Activated naive CD4-positive, alpha-beta T cell treated with anti-CD3 and anti-CD28 coated beads, Interleukin-2, amount 50 U/mL, for 16 hours (primary cell): ENCODE measurements at places on chromosomes 1 and 21.
A peak's percentile ranks its signal among the peaks of the same experiment; 100 is the strongest.

- DNase-seq: no peak
Observed at GRCh38 chr1:180281490-180281889, 51.4 kb downstream of the LHX4 start.

- DNase-seq: no peak
Observed at GRCh38 chr1:204630132-204630905, 55.2 kb downstream of the LRRN2 start.

DNA sequence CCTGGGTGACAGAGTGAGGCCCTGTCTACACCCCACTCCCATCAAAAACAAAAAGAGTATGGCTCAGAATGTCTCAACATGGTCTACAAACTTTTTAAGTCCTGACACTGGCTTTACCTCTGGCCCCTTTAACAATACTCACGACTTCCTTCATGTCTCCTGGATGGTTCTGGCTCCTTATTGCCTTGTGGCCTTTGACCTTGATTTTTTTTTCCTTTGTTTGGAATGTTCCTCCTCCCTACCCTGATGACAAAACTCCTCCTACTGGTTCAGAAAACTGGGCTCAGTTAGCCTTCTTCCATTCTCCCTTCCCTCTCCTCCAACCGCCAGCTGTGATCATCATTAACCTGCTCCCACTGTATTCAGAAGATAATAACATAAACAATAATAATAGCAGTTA lies 4.6 kb upstream of the SOAT1 start:
- DNase-seq: no peak

DNA sequence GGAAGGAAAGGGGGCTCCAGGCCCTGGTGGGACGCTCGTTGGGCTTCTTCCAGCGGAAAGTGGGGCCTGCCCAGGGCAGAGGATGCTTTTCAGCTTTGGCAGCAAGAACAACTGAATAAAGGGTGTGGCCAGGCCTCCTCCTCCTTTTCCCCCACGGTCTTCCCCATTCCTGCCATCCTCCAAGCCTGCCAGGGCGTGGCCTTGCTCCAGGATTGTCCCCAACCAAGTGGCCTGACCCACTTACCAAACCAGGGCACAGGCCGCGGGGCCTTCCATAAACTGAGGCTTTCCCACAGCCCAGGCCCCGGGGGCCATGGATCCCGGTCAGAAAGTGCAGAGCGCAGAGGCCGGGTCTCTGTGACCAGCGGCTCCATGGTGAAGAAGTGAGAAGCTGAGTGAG lies 33.6 kb downstream of the CASZ1 start:
- no peak for DNase-seq

DNA sequence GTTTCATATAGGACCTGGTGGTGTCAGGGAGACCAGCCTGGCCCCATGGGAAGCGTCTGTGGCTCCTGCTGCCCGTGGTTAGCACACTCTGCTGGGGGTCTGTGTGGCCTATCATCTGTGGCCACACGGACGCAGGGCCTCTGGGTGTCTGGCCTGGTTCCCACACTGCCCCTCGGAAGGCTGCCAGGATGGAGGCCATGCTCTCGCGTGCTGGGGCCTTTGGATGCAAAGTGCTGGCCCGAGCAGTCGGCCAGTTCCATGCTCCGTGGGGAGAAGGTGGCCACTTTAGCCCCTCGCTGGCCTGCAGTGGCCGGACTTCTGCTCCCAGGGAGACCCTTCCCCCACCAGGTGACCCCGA lies 20.8 kb upstream of the LRRC3 start:
- DNase-seq: no peak

DNA sequence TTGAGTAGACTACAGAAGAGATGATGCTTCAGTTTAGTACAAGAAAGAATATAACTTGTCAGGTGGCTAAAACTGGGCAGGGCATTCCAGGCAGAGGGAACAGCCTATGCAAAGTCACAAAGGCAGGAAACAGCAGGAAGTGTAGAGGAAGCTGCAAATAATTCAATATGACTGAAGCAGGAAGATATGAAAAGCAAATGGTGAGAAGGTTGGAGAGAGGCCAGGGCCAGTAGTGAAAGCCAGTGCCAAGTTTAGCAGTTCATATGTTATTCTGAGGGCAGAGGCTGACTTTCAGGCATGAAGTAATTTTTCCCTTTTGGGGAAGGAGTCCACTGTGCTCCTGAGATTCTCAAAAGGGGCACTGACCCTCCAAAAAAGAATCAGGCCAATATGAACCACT lies 8.0 kb upstream of the YBX1 start:
- DNase-seq: no peak

DNA sequence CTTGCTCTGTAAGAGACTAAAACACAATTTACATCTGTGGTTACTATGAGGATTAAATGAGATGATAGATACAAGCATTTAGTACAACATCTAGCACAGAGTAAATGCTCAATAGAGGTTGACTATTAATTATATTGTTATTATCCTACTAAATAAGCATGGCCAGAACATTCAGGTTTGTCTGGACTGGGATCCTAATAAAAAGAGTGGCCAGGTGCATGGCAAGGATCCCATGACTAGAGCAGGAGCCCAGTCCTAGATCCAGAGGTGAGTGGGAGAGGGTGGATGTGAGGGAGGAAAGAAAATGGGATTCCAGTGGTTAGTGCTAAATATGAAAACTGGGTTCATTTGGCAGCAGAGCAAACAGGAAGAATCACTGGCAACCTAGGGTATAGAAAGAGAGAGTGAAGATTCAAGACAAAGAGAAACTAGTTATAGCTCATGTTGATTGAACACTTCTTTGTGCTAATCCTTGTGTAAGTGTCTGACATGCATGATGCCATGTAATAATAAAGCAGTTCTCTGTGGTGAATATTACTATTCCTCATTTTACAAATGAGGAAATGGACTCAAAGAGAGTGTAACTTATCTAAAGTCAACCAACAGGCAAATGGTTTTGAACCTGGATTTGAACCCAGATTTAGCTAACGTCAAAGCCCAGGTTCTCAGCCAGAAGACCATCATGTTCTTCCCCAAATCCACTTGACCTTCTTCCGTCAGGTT lies 71.1 kb upstream of the FGGY start:
- no peak for DNase-seq

DNA sequence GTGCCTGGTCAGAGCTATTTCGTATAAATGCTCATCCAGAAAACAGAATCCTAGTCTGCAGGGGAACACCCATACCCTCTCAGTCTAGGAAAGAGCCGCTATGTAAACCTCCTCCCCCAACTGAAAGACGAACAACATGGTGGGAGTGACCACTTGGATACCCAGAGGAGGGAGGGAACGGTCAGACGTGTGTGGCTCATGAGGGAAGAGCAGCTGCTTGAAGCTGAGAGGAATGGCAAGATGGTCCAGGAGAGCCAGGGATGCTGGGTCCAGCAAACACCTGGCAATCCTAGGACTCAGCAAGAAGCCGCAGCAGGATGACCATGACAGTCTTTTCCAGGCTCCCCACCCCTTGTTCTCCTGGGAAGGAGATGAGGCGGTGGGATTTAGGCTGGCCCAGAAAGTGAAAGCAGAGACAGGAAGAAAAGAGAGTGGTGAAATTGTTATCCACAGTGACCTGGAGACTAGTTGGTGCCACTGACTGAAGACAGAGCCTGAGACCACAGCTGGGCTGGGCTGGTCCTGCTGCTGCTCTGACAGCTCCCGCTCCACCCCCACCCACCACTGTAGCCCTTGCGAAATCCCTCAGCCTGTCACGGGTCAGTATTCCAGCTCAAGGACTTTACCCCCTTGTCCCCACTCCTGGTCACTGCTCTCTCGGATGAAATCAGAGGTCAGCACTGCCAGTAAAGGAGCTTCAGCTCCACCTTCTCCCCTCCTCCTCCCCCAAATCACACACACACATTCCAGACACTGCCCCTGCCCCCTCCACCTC lies 3.6 kb downstream of the CERS2 start:
- no peak for DNase-seq

DNA sequence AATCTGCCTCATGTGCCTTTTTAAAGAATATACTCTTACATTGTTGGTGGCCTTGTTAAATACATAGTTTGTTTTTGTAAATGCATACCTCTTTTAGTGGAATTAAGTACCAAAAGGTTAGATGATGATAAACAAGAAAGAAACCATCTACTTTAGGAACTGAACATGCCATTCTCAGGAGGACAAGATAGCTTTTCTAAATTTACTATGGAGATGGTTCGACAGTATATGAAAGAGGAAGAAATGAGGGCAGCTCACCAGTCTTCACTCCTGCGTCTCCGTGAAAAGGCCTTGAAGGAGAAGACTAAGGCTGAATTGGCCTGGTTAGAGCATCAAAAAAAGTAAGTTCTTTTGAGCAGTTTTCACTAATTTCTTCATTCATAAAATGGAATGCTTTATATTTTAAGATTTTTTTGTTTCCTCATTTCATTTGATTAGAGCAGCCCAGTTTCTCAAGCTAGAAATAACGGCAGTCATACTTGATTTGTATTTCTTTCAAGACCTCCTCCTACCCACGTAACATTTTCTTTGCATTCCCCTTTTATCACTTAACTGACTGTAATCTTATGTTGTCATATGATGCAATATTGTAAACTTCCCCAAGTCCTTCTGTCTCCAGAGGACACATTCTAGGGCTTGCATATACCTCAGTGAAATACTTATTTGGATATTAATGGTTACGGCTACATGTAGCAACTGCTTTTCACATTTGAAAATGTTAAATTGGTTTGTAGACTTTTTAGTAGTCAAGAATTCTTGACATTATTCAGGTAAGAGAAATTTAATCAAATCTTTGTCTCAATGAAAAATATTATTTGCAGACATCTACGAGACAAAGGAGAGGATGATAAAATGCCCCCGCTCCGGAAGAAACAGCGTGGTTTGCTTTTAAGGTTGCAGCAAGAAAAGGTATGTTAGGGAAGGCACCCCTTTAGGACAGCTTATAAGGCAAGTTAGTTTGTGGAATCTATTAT lies 99.3 kb downstream of the CEP350 start:
- no peak for DNase-seq

DNA sequence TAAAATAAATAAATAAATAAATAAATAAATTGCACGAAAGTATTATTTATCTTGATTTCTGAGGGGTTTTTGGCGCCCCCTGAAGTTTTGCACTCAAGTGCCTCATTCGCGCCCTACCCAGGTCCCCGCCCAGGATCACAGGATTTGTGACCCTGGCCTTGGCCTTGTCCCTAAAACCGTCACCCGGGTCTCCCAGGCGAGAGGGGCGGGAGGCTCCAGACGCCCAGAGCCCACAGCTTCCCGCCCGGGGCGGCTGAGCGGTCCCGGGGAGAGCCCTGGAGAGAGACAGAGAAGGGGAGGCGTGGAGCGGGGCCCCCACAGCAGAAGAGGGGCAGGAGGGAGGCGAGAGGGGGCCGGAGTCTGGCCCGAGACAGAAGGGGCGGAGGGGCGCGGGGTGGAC lies 91.8 kb upstream of the CASZ1 start:
- DNase-seq: no peak

GRCh38 chr21:27817902-27818623 lies 851.2 kb upstream of the ADAMTS5 start:
- no peak for DNase-seq

DNA sequence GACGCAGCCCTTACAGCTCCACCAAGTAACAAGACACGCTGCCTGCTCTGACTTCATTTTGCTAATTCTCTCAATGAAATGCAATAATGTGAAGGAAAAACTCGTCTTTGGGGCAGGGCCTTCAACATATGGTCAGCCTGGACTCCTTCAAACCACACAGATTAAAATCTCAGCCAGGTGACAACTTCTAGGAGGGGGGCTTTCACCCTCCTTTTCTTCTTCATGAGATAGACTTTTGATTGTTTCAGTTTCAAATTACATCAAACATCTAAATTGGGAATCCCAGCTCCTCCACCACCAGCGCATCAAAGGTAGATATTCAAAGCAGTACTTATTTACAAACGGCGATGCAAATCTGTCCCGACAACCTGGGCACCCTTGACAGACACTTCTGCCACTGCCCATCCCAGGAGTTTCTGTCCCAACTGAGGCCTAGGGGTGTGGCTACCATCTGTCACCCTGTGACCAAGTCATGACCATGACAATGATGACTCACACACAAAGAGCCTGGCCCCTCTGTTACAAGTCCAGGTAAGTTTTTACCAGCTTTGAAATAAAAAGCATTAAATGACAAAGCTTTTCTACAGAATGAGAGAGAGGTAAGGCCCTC lies 29.7 kb downstream of the SSBP3 start:
- DNase-seq: peak; percentile 39
